ENCODE measurements at places on chromosomes 1 and 21. TPM values are rescaled to one million over a fixed set of nuclear protein-coding genes. Genes with fewer than 3 reads are reported as not detected.

- DNase-seq: no peak
Observed at GRCh38 chr21:31489726-31490125, 145.7 kb upstream of the TIAM1 start.

GRCh38 chr1:112954017-112954650 lies 1.9 kb downstream of the SLC16A1 start:
- no peak for DNase-seq

The SH2D2A gene
- 0.44 TPM for total RNA-seq

GRCh38 chr1:239617259-239617658 lies 230.9 kb downstream of the CHRM3 start:
- DNase-seq: no peak

- no peak for DNase-seq
Observed at GRCh38 chr1:103949779-103950178, 200.1 kb downstream of the AMY1C start.

Measured in glomerular endothelial cell (primary cell).